ENCODE measurements at places on chromosomes 4 and X.

DNA sequence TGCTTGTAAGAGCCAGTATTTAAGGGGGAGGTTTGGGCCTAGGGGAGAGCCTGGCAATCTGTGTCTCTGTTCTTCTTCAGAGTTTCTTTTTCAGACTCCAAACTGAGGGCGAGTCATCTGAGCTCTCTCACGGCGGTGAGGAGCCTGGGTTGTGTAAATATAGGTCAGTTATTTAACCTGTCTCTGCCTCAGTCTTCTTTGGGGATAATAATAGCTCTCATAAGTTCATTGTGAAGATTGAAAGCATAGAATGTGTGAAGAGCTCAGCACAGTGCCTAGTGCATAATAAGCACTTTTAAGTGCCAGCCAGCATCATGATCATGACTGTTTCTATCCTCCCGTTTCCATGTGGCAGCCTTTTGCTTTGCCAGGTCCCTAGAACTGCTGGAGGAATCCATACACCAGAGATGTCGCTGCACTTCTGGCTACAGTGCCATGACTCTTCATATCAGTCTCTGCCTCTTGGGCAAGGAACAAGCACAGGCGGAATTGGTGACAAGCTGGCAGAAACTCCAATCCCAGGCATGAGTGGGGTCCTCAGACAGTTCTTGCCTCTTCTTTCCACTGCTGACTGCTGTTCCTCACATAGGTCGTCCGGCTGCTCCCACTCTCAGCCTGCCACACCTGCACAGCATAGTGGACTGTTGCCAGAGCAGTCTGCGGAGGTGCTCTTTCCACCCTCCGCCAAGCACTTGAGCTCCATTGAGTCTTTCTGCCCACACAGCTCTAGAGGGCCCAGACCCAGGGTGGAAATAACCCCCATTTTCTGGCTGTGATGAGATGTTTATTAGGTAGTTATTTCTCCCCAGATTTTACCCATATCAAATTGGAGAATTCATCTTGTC, 103.7 kb upstream of the MAML3 start:
- DNase-seq = no peak

GRCh38 chr4:6942238-6942800, 32.7 kb downstream of the TBC1D14 start:
- DNase-seq = peak; percentile 30

- DNase-seq = peak; percentile 67
These were observed at the start of gene SLC9A6 for GRCh38 chrX:135985157-135985972. Gene SLC9A6, plus strand, starts transcription at chrX:135985435. Its CDS starts 224 bp downstream, at chrX:135985659.

GRCh38 chrX:102832661-102833060, 104.4 kb upstream of the RAB40AL start:
- no peak for DNase-seq

DNA sequence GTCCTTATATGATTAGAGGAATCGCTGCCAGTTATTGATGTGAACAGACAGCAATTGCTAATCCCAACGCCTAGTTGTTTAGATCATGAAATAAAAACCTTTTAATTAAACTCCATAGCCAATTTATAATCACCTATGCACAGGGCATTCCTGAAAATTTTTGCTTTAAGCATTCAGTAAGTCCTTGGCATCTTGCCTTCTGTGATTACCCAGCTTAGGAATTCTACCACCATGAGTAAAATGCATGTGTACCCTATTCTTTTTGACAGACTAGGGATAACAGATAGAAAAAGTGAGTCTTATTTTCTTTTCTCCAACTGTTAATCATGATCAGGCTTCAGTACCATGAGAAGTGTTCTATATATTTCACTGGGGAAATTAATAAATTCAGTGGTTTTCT, 995.3 kb upstream of the GRIA3 start:
- no peak for DNase-seq

- no peak for DNase-seq
These were observed 7.9 kb downstream of the RAB33A start for GRCh38 chrX:130179579-130180215.

- no peak for DNase-seq
These were observed 74.2 kb downstream of the PRKX start for GRCh38 chrX:3639236-3639635.

- no peak for DNase-seq
These were observed 30.1 kb downstream of the NEIL3 start for GRCh38 chr4:177339477-177340374.

GRCh38 chrX:13936521-13937225, 93.0 kb downstream of the GEMIN8 start:
- DNase-seq = no peak

GRCh38 chrX:17632942-17633341, 104.4 kb upstream of the SCML1 start:
- no peak for DNase-seq

DNA sequence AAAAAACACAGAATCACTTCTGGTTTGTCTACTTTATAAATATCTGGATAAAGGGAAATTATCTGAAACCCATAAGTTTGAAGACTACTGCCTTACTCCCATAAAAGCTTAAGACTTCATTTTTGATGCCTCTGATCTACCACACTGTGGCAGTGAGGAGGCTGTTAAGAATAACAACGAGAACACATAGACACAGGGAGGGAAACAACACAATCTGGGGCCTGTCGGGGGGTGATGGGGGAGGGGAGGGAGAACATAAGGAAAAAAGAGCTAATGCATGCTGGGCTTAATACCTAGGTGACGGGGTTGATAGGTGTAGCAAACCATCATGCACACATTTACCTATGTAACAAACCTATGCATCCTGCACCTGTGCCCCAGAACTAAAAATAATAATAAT, 573.7 kb downstream of the GBA3 start:
- DNase-seq = no peak

- DNase-seq = no peak
These were observed 42.4 kb downstream of the PPP3CA start for GRCh38 chr4:101304916-101305315.

DNA sequence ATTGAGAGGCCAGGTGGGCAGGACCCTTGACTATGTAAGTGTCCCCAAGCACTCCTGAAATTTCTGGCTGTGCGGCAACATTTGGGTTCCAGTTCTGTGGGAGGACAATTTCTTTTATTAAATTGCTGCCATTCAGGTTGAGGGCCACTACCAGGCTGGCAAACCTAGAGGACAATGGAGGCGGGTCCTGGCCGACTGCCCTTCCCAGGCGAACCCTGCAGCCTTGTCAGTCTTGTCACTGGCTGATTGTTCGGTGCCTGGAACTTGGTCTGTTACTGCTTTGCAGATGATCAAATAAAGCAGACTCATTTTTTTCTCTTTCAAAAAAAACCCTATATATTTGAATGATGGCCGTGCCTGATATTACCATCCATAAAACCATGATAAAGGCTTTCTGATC, 6.6 kb upstream of the TMEM128 start:
- DNase-seq = no peak

GRCh38 chrX:49309401-49309981, 6.0 kb downstream of the GAGE10 start:
- DNase-seq = no peak

GRCh38 chr4:25797136-25797535, 65.7 kb downstream of the SEL1L3 start:
- no peak for DNase-seq

DNA sequence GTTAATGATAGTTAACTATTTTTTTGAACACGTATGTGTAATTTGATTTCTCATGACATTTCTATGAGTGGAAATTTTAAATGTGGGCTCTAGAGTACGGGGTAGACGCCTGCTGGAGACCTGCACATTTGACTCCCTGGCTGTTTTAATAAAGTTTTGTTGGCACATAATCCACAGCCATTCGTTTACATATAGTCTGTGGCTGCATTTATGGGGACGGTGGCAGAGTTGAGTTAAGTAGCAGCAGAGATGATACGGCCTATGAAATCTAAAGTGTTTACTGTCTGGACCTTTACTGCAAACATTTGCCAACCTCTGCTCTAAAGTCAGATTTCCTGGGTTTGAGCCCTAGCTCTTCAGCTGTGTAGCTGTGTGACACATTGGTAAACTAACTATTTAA, 118.8 kb downstream of the CHRNA9 start:
- no peak for DNase-seq

GRCh38 chr4:173009129-173009823, 159.3 kb upstream of the GALNT7 start:
- DNase-seq = no peak

DNA sequence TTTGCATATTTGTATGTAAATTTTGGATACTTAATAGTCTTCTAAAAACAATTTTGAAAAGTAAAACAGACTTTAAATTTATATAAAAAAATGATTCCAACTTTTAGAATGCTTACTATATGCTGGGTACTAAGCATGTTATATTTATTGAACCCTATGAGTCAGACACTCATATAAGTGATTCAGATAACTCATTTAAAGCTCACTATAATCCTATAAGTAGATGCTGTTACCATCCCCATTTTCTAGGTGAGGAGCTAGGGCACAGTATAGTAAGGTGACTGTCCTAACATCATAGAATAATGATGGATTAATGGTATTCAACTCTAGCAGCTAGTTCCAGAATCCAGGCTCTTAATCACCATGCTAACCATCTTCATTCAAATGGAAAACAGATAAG, 877.0 kb upstream of the GRID2 start:
- DNase-seq = no peak

DNA sequence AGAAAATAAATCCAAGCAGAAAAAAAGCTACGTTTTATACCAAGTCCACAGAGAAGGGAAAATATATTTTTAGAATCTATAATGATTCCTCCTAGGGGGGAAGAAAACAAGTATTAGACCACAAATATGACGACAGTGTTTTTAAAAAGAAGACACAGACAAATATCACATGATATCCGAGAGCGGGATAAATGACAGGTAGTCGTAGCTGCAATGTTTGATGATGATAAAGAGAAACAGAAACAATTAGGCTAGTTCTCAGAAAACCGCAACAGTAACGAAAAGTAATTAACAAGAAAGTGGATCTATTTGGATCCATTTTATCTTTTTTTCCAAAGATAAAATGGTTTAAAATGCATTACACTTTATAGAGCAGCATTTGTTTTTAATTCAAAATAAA, 918 bp downstream of the HAUS3 start:
- no peak for DNase-seq

GRCh38 chr4:20391198-20391597, 139.5 kb downstream of the SLIT2 start:
- no peak for DNase-seq

GRCh38 chr4:181498148-181498547, 745.1 kb upstream of the TENM3 start:
- no peak for DNase-seq

DNA sequence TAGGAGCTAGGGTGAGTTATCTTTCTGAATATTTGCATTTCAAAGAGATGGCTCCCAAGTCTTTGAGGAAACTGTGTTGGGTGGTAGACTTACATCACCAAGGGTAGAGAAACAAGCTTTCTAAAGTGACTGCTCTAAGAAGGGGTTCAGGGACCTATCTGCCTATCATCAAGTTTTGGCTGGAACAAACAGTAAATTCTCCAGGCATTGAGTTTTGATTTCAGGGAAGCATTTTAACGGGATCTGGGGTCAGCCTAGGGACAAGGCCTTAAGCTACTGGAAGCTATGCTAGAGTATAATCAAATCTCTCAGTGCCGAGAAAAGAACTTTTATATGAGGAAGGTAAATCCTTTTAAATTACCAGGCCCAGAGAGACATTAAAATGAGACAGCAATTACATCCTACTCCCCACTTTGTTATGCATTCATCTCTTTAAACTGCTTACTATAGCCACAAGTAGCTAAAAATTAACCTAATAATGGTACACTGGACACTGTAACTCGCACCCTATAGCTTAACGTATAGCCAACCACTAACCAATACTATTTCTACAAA, 2.0 kb upstream of the NUDT9 start:
- DNase-seq = no peak

DNA sequence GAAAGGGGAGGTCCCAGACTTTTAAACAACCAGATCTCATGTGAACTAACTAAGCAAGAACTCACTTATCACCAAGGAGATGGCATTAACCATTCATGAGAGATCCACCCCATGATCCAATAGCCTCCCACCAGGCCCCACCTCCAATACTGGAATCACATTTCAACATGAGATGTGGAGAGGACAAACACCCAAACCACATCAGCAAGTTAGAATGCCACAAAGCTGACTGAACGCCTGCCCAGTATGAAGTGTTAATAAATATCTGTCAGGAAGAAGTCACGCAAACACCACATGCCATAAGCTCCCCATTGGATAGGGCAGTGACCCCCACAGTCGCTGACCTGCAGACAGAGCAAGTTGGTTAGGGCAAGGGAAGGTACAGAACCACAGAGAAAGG, 14.3 kb downstream of the SLC10A6 start:
- no peak for DNase-seq

- DNase-seq = no peak
These were observed 28.3 kb downstream of the AREG start for GRCh38 chr4:74473155-74473811.

- DNase-seq = no peak
These were observed 24.9 kb downstream of the CCDC149 start for GRCh38 chr4:24887881-24888430.

GRCh38 chrX:49762175-49762720, 66.5 kb upstream of the PAGE1 start:
- no peak for DNase-seq

GRCh38 chrX:93259029-93259428, 414.3 kb downstream of the NAP1L3 start:
- no peak for DNase-seq

- no peak for DNase-seq
These were observed 33.9 kb downstream of the KLHL15 start for GRCh38 chrX:23993012-23993633.

GRCh38 chr4:113901994-113902787, 77.3 kb downstream of the ARSJ start:
- peak; percentile 63 for DNase-seq

DNA sequence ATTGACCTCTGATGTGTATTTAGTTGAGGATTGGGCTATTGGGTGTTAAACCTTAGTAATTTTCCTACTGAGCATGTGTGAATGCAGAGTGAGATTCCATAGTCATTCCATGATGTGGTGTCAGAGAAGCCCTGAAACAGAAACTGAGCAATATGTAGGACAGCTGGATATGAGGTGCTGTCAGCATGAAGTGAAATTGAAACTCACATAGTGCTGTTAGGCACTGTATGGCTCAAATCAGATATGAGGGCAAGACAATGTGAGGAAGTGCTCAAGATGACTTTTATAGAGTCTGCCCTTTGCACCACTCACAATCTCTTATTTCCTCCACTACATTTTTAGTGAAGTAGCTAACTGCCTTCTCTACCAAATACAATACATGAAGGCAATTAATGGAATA, 188.3 kb downstream of the SH3BGRL start:
- no peak for DNase-seq

GRCh38 chrX:44621078-44621477, 78.4 kb upstream of the FUNDC1 start:
- DNase-seq = no peak

DNA sequence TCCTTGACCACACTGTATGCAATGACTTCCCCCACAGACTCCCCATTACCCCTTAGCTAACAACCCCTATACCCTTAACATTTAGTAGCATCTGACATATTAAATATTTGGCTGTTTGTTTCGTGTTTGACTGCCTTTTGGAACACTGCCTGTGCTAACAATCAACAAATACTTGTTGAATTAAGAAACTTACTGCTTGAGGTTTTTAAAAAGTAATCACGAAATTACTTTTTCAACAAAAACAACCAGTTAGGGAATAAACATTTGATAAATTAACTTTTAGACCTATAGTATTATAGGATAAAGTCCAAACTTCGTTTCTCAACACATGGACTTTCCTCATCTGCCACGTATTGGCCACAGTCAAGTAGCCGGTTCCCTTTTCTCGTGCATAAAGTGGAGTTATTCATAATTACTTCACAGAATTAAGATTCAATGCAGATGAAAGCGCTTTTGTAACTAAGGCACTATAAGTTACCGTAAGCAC, 555 bp upstream of the ELMOD2 start:
- no peak for DNase-seq

Data from CD4-positive, alpha-beta T cell treated with Interferon gamma for 1 hour (primary cell).